Heart left ventricle (tissue), 16 donors: ENCODE measurements at places on chromosomes 2 and 18. TPM values are rescaled to one million over a fixed set of nuclear protein-coding genes. Genes with fewer than 3 reads are reported as not detected.

Gene GNAL
- 1.2 TPM for total RNA-seq

Gene LDLRAD4
- total RNA-seq, result 35.4 TPM

Gene SLC9A4
- total RNA-seq, result not detected

Gene MYO5B
- total RNA-seq, result 1.6 TPM

Gene ABCG5
- total RNA-seq, result not detected

Gene ANKZF1
- 36.8 TPM for total RNA-seq

Gene HMSD
- not detected for total RNA-seq

Gene GPR45
- total RNA-seq, result not detected

- no peak for DNase-seq
Measured at GRCh38 chr2:229611360-229611759, 103.0 kb downstream of the DNER start.

- DNase-seq, result no peak
Measured at GRCh38 chr2:153431114-153431513, 47.4 kb downstream of the RPRM start.

- DNase-seq, result no peak
Measured at GRCh38 chr2:7601990-7602389, 684.8 kb downstream of the RNF144A start.

GRCh38 chr18:59459369-59460071, 100.5 kb upstream of the LMAN1 start:
- DNase-seq, result no peak

GRCh38 chr2:223068071-223068470, 16.1 kb downstream of the KCNE4 start:
- DNase-seq, result no peak

- DNase-seq, result no peak
Measured at GRCh38 chr2:44801841-44802776, 139.4 kb upstream of the SIX3 start.

DNA sequence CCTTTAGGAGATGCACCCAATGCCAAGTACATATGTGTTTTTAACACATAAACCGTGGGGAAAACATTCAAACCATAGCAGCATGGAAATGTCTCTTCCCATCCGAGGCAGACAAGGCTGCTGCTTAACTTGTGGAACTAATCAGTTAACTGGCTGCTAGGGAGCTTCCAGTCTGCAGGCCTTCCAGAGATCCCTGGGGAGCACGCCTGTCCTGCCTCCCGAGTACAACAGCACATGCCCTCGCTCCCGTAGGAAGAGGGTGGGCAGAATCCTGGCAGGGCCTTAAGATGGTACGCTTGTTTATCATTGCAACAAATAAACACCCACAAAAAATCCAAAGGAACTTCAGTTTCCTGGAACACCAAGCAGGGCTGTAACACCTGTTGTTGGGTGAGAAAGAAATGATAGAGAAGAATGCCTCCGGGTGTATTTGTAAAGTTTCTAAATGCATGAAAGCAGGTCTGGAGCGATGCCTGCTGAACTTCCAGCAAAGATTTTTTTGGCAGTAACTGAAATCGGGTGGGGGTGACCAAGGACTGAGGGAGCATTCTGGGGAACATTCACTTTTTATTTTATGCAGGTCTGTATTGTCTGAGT, 56.2 kb downstream of the EDAR start:
- DNase-seq, result no peak

- peak; percentile 54 for DNase-seq
Measured at GRCh38 chr2:121076885-121077549, 208.0 kb downstream of the TFCP2L1 start.

DNA sequence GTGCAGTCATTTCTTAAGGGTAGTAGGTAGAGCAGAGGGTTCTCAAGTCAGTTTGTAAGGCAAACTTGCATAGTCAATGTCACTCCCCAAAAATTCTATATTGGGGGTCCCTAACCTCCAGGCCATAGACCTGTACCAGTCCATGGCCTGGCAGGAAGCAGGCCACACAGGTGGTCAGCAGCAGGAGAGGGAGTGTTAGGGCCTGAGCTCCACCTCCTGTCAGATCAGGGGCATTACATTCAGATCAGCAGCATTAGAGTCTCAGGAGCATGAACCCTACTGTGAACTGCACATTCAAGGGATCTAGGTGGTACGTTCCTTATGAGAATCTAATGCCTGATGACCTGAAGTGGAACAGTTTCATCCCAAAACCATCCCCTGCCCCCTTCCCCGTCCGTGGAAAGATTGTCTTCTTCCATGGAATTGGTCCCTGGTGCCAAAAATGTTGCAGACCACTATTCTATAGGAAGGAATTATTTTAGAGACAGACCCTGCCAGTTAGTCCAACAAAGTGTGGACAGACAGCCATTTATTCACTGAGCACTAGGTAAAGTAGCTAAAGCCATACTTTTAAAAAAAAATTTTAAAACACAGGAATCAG, 6.7 kb downstream of the COA5 start:
- no peak for DNase-seq

DNA sequence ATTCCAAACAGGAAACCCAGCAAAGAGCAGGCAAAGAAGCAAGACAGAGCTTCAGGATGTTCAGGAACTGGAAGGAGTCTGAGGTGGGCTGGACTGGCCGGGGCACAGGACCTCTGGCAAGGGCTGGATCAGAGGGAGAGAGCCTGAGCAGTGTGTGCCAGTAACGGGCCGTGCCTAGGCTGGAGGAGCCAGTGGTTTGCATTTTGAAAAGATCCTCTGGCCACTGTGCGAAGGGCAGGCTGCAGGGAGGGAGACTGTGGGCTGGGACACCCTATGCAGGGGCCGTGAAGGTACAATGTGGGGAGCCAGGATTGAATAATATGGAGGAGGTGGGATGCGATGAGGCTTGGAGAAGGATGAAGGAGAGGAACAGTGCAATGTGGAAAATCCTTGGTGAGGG, 6.2 kb upstream of the SDC1 start:
- DNase-seq, result no peak

DNA sequence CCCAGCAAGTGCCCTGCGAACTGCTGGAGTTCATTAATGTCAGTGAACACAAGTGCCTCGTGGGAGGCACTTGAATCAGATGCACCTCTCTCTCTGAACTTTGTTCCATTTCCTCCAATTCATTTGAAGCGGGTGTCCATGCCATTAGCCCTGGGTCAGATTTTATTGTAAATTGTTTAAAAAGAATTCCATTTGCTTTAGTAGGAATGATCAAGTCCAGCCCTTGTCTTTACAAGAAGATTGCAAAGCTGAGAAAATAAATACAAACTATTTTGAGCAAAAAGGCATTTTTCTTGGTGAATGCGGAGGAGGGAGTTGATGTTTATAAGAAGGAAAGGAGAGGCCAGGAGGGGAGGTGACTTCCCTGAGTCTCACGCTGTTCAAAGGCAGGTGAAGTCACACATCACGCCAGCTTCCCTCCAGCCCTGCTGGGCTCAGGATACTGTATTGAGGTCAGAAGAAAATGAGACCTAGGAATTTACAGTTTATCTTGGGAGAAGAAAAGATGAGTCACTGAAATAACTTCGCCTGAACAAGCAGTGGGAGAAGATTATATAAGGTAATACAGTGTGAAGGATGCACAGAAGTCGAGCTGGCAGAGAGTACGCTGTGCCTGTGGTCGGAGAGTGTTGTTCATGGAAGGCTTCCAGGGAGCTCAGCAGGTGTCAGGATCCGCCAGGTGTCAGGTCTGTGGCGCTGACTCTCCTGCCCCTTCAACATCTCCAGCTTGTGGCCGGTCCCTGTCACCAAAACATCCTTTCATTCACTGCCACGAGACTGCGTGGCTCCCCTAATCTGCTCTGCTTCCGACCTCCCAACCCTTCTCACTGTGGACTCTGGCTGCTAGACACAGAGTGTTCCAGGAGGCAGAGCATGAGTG, 36.5 kb downstream of the EFR3B start:
- DNase-seq, result peak; percentile 26
